ENCODE measurements at places on chromosomes 1 and 21.

- DNase-seq: no peak
Measured at GRCh38 chr1:198620951-198621824, 17.7 kb upstream of the PTPRC start.

DNA sequence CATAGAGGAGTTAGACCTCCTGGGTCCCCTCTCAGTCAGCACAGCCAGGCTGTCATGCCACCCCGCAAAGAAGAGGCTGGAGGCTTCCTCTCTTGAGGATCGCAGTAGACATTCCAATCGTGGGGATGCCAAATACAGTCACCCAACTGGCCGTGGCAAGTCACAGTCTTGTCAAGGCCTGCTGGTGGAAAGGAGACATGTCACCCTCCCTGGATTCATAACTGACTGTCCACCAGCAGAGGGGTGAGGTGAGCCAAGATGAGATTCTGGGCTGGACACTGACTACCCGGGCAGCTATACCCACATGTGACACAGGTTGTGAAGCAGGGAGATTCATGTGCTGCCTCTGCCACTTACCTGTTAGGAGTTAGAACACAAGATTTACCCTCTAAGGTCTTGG lies 123.5 kb upstream of the NGF start:
- DNase-seq: no peak

DNA sequence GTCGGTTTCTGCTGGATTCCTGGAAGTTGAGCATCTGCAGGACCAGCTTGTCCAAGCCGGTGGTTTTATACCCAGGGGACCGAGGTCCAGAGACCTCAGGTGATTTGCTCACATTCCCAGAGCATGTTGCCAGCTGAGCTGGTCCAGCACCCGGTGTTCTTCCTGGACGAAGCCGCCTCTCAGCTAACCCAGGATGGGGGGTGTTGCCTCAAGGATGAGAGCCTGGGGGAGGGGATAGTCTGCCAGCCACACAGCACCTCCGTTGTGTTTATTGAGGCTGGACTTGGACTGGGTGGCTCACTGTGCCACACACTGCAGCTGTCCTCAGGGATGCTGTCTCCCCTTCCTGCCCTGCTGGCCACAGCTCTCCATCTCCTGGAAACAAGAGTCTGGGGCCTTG lies 1.5 kb downstream of the TMEM201 start:
- DNase-seq: no peak

GRCh38 chr1:62832276-62832675 lies 48.3 kb downstream of the ATG4C start:
- DNase-seq: no peak

GRCh38 chr1:74534241-74534640 lies 21.8 kb upstream of the LRRC53 start:
- DNase-seq: no peak

- DNase-seq: no peak
Measured at GRCh38 chr21:27372381-27372780, 405.5 kb upstream of the ADAMTS5 start.

DNA sequence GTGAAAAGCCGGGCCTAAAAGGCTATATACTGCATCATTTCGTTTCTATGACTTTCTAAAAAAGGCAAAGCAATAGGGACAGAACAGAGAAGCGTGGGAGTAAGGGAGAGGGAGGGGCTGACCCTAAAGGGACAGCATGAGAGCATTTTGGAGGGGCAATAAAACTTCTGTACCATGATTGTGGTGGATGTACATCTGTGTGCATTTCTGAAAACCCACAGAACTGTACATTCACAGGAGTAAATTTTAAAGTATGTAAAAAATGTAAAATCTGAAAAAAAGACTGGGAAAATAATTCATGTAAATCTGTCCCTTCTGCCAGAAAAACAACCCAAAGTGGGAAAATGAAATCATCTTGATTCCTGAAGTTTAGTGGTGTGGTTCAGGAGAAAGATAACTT lies 235.4 kb downstream of the CENPF start:
- no peak for DNase-seq

DNA sequence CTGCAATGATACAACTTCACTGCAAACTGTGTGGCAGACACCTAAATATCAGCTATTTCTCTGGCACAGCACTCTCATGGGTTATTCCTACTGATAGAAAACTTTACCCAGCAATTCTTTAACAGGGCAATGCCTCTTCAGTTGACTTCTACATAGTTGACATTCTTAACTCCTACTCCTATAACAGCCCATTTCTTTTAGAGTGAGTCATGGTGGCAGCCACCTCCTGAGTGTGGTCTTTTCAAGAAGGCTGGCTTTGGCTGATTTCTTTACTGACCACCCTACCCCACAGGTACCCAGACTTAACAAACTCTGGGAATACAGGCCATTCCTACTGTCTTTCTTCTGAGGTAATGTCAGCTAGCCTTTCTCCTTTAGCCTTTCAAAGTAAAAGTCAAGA lies 805.8 kb upstream of the ADGRL2 start:
- DNase-seq: no peak

DNA sequence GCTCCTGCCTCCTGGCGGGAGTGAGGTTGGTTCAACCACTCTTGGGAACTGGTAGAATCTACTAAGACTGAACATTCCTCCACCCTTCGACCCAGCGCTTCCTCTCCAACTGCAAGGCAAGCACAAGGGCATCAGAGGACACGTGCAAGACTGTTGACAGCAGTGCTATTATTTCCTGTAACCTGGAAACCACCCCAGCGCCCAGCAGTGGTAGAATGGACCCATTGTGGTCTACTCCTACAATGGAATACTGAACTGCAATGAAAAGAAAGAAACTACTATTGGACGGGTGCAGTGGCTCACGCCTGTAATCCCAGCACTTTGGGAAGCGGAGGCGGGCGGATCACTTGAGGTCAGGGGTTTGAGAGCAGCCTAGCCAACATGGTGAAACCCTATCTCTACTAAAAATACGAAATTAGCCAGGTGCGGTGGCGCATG lies 33.0 kb upstream of the TARDBP start:
- DNase-seq: no peak

- no peak for DNase-seq
Measured at GRCh38 chr1:40174788-40175187, 13.6 kb downstream of the RLF start.

- no peak for DNase-seq
Measured at GRCh38 chr21:45211661-45212060, 76.0 kb downstream of the POFUT2 start.

DNA sequence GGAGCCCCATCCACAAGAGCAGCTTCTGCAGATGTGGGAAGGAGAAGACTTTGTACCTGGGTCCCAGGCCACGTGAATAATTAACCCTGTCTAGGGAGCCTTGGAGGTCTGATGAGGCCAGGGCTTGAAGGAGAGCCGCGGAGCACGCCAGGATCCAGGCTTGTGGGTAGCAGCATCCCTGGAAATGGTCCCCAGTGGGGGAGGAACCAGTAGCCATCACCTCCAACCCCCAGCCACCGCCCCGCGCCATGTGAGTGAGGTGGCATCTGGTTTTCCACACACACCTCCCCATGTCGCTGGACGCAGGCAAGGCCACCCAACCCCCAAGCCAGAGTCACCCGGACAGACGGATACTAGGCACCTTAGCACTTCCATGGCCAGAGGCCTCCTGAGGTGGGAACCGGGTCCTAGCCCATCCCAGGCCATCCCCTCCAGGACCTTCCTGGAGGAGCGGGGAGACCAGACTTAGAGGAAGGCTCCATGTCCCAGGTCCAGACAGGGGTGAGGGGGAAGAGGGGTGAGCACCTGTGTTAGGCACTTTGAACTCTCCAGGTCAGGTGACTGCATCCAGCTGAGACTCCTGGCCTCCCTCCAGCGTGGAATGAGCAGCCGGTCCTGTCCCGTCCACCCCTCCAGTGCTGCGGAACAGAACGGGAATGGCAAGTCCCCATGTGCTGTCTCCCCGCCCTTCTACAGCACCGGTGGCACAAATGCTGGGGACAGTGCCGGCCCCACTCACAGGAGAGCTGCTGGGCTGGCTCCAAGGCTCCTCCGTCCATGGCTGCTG lies 53.2 kb downstream of the RIPK4 start:
- no peak for DNase-seq

DNA sequence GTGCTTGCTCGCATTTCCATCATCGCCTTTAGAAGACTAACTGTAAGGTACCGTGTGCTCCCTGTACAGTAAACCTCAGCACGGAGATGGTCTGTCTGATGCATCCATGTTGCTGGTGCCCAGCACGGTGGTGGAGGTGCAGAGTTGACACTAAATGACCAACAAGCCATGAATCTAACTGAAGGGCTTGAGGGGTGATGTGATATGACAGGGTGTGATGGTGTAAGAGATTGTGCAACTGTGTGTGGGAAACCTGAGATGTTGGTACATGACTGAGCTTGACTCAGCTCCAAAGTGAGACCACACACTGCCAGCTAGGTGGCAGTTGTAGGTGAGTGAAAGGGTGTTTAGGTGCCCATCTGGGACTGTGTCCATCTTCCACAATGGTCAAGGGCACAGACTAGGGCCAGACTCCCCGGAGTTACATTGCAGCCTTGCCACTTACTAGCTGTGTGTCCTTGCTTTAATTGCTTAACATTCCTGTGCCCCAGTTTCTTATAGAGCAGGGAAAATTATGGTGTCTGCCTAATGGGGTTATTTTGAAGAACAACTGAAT lies 21.4 kb downstream of the SLC2A1 start:
- no peak for DNase-seq

DNA sequence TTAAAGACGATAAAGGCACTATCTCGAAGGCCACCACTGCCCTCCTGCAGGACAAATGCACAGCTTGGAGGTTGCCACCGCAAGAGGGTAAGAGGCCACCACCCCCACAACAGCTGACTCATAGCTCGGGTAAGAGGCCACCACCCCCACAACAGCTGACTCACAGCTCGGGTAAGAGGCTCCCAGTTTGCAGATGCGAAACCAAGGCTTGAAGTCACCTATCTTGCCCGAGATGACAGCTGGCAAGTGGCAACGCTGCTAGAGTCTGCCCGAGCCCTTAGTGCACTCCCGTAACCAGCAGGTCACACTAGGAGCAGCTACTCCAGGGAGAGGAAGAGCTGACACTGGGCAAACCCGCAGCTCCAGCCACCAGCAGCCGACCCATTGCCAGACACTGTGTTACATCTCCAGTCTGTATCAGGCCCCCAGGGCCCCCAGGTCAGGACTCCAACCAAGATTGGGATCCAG lies 17.1 kb upstream of the SPSB1 start:
- DNase-seq: no peak

DNA sequence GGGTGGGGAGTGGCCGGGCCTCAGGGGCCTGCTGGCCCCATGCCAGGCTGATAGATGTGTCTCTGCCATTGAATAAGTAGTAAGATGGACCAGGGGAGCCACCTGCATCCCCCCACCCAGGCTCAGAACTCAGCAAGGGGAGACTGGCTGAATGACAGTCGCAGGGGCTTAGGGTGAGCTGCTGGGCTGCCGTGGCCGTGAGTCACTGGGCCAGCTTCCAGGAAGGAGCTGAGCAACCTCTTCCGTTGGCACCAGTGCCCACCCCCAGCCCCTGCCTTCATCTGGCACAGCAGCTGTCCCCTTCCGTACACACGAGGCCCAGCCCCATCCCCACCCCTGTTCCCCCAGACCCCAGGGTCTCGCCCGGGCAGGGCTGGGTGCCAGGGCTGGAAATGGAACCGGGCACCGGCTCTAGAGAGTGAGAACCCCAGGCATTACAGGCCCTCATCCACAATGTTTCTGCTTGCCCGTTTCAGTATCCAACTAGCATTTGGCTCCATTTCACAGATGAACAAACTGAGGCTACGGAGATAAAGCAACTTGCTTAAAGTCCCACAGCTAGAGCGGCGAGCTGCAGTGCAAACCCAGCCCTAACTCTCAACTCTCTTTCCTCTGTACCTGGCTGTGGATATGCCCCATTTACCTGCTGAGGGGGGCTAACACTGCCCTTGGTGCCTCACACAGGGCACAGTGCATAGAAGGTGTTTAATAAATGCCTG lies 10.2 kb downstream of the WNT4 start:
- no peak for DNase-seq

DNA sequence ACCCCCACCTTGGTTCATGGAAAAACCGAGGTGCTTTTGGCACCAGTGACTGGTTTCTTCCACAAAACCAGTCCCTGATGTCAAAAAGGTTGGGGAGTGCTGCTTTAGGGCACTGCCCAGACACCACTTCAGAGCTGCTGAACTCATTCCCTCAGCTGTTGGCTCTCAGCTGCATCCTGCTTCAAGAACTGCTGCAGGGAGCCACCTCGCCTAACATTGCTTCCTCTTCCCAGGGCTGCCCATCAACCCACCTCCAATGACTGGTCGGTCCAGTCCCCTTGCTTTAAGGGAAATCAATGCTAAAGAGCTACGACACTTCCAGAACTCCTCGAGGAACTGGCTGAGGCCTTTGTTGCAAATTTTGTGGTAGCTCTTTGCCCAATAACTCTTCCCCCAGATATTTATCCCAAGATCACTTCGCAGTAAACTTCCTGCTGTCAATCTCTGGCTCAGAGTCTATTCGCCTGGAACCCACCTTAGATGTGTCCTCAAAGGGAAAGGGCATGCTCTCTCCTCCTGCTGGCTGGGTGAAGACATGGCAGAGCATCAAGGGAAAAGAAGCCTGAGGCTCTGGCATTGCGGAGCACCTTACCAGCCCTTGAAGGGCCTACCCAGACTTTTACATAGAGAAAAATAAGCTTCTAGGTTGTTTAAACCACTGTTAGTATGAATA lies 29.0 kb downstream of the C1orf52 start:
- DNase-seq: no peak

DNA sequence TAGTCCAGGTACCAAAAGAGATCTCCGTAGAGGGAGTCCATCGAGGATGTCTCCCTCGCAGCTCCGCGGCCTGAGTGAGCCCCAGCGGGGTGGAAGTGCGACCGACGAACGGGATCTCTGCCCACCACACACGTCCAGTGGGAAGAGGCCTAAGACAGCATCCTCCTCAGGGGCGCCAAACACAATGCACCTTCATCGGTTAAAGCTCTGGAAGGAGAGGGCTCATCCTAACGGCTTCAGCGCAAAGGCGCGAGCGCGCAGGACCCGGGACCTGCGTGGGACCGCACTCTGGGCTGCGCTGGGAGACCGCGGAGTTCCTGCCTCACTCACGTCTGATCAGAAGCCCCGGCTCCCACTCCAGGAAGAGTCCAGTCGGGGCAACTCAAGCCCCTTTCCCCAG lies 7.6 kb downstream of the SLC25A24 start:
- no peak for DNase-seq

GRCh38 chr1:203276916-203277545 lies 28.3 kb upstream of the BTG2 start:
- no peak for DNase-seq

DNA sequence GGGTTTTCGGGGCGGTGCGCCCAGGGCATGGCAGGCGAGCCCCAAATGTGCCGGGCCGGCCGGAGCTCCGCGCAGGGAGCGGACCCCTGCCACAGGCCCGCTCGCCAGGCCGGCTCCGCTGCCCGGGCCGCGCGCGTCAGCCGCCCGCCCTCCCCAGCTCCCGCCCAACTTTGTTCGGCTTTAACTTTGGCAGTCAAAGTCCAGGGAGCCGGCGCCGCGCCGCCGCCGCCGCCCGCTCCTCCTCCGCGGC lies 488 bp downstream of the SLC35D1 start:
- DNase-seq: no peak

- DNase-seq: peak; percentile 26
Measured at GRCh38 chr1:41571041-41571440, 86.6 kb upstream of the EDN2 start.

Measured in right lung (tissue), 10 donors.